ENCODE measurements at places on chromosomes 1 and 21.
A peak's percentile ranks its signal among the peaks of the same experiment; 100 is the strongest.

- no peak for DNase-seq
Observed at GRCh38 chr1:230747127-230747730, at the start of gene CAPN9. CAPN9 (plus strand) TSS chr1:230747388; CDS start chr1:230747497, 109 bp downstream.

DNA sequence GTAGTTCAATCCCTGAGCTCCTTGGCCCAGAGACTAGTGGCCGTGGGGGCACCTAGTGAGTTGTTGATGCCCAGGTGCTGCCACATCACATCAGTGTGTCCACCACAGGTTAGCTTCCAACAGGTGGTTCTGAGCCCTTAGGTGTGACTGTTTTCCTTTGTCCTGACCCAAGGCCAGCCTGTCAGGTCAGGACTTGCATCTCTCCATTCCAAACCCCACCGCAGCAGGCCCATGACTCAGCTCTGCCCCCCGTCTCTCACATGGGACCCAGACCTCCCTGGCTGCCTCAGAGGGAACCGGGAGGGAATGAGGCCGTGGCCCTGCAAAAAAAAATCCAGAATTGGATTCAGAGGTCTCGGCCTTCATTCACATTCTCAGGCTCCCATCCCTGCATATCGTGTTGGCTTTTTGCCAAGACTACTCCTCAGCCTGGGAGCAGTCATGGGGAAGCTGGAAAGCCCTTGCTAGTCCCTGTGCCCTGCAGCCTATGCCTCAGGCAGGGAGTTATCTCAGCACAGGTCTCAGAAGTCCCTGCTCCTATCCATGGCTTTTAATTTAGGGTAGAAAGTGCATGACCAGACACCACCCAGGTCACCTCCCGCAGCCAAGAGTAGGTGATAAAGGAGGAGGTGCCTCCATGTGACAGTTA is 7.2 kb downstream of the INAVA start:
- no peak for DNase-seq

- DNase-seq, result peak; percentile 50
Observed at GRCh38 chr1:183655562-183656075, 2.5 kb upstream of the APOBEC4 start.

- no peak for DNase-seq
Observed at GRCh38 chr21:25361097-25361496, 246.2 kb downstream of the MRPL39 start.

GRCh38 chr1:11453742-11454491 is 25.0 kb upstream of the DISP3 start:
- no peak for DNase-seq

DNA sequence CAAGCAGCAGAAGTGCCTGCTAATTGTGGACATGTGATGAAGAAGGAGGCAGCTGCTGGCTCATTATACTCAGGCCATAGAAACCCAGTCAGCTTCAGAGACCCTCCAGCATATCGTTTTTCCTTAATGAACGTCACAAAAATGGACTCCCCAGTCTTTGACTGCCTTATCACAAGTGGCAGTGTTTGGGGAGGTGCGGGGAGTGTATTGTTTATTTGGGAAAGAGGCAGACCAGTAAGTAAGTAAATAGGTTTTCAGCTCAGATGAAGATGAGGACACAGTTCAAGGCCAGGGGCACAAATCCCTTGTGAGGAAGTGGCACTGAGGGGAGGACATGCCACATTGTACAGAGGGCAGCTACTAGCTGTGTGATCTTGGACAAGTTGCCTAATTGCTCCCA is 43.5 kb upstream of the NRDC start:
- no peak for DNase-seq

- no peak for DNase-seq
Observed at GRCh38 chr21:44090325-44090724, 16.9 kb upstream of the PWP2 start.

- DNase-seq, result peak; percentile 55
Observed at GRCh38 chr1:81125672-81126071, 675.1 kb upstream of the ADGRL2 start.

GRCh38 chr1:234674218-234674815 is 64.3 kb upstream of the IRF2BP2 start:
- DNase-seq, result no peak

- no peak for DNase-seq
Observed at GRCh38 chr1:17109892-17110554, 9.2 kb downstream of the PADI2 start.

DNA sequence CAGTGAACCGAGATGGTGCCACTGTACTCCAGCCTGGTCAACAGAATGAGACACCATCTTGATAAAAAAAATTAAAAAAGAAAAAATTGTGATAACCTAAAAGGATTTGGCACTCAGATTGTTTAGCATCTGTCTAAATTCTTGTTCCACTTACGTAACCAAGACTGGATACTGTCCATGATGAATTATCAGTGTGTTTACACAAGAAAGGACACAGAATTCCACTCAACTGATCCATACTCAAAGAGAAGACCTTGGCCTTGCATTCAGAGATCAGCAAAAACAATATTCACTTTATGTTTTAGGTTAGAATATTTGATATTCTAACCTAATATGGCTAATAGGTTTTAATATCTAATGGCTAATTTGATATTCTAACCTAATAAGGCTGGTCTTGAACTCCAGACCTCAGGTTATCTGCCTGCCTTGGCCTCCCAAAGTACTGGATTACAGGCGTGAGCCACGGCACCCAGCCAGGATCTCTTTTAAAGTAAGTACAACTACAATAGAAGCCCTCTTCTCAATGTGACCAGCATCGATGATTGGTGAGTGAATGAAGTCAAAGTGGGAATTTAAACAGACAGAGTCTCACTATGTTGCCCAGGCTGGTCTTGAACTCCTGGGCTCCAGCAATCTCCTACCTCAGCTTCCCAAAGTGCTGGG is 43.1 kb upstream of the COX20 start:
- DNase-seq, result no peak

GRCh38 chr1:236659792-236660587 is 26.3 kb upstream of the ACTN2 start:
- DNase-seq, result no peak

- DNase-seq, result no peak
Observed at GRCh38 chr1:95990033-95990432, 731.6 kb upstream of the PTBP2 start.

DNA sequence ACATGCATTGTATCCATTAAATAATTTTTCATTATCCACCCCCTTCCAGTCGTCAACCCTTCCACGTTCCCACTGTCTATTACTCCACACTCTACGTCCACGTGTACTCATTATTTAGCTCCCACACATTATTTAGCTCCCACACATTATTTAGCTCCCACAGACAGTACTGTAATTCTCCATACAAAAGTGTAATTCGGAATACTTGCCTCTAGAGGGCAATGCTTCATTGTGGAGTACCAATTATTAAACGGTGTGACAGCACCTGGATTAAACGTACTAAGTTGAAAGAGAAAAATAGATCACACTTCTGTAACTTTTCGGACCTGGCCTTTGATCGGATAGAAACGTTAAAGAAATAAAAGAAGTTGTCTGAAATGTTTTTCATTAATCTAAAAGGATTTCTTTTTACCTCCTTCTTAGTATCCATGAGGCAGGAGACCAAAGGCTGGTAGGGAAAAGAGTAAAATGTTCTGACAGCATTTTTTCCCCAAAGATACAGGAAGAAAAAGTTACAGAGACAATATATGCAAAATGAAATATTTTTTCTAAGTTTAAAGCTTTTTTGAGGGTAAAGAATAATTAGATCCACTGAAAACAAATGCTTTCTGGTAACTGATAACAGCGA is 99.2 kb downstream of the LHX8 start:
- peak; percentile 12 for DNase-seq

GRCh38 chr1:2535455-2535854 is 5.4 kb upstream of the HES5 start:
- DNase-seq, result no peak

- no peak for DNase-seq
Observed at GRCh38 chr1:40710581-40711315, 19.2 kb downstream of the NFYC start.

GRCh38 chr21:37907076-37907475 is 9.2 kb downstream of the KCNJ6 start:
- no peak for DNase-seq

DNA sequence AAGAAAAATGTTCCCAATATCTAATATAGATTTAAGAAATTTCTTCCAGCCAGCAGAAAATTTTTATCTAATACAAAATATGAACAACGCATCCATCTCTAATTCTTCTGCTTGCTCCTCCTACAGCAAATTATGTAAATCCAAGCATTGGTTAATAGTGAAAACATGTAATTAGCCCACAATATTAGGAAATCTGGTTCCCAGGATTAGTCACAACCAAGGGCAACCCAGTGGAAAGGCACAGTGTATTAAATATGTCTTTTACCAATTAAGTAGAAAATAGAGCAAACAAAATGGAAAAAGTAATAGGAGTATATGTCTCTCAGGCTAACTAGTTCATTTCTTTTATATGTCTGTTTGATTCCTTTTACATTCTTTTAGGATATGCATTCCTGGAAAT is 59.4 kb upstream of the IFI44L start:
- DNase-seq, result no peak

DNA sequence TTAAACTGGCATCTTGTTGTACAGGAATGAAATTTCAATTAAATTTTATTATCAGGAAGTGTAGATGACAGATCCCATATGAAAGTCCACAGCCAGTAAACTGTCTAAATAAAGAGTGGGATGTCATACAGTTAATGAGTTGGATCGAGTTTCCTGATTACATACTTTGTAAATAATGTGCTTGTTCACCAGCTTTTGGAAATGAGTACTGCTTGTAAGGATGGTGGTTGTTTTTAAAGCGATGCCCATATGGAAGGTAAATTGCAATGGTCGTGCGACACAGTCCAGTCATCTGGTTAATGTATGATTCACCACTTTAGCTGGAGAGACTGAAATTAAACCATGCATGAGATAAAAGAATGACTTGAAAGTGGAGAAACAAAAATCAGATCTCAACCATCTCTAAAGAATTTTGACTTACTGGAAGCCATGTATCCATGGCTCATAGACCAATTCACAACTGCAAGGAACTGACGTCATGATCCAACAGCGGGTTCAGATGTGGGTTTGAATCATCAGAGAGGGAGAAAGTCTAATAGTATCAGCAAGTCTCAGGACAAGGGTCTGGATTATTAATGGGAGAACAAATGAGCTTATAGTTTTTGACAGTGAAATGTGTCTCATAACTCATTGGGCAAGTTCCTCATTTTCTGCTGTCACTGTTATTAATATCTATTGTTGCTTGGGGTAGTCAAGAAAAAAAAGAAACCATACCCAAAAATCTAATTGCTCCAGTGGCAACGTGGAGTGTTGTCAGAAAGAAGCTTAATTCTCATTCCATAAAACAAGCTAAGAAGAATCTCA is 49.0 kb downstream of the MAP10 start:
- DNase-seq, result no peak

GRCh38 chr1:111867868-111868440 is 112.3 kb downstream of the DDX20 start:
- DNase-seq, result no peak

GRCh38 chr1:228974273-228974672 is 239.0 kb downstream of the RHOU start:
- no peak for DNase-seq

DNA sequence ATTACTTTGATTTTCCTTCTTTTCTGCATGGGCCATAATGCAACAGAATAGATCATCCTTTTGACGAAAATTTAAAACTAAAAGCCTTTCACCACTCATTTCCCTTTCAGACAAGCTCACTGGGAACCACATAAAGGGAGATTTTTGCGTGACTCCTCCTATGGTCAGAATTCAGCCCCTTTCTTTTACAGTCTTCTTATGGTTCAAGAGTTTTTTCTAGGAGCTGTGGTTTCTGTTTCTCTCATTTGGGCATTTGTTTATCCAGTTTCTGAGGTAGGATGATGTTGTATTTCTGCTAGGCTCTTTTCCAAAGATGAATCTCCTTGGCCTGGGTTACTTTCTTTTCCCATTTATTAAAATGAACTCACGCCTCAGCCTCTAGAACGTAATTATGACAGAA is 16.9 kb downstream of the RGS1 start:
- no peak for DNase-seq

- no peak for DNase-seq
Observed at GRCh38 chr1:195076682-195077081, 1531.6 kb downstream of the KCNT2 start.

- DNase-seq, result peak; percentile 87
Observed at GRCh38 chr1:222583079-222583478, 6.7 kb downstream of the TAF1A start.

DNA sequence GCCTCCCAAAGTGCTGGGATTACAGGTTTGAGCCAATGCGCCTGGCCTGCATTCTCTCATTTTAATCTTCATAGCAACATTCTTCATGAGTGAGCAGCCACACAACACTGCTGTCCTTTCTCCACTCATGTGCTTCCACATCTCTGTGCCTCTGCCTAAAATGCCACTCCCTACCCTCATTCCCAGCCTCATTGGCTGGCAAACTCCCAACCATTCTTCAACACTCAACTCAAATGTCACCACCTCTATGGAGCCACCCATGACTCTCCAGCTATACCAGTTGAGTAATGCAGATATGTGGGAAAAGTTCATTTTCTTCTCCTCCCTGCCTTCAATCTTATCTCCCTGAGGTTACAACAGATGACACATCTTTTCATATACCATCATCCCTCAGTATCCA is 53.9 kb upstream of the ZC3H12A start:
- no peak for DNase-seq

GRCh38 chr1:209805875-209806760 is at the start of gene IRF6:
IRF6 (minus strand) TSS chr1:209806142; CDS start chr1:209801413, 4,729 bp downstream.
- peak; percentile 77 for DNase-seq

- DNase-seq, result no peak
Observed at GRCh38 chr1:9577423-9577822, 11.3 kb upstream of the TMEM201 start.

DNA sequence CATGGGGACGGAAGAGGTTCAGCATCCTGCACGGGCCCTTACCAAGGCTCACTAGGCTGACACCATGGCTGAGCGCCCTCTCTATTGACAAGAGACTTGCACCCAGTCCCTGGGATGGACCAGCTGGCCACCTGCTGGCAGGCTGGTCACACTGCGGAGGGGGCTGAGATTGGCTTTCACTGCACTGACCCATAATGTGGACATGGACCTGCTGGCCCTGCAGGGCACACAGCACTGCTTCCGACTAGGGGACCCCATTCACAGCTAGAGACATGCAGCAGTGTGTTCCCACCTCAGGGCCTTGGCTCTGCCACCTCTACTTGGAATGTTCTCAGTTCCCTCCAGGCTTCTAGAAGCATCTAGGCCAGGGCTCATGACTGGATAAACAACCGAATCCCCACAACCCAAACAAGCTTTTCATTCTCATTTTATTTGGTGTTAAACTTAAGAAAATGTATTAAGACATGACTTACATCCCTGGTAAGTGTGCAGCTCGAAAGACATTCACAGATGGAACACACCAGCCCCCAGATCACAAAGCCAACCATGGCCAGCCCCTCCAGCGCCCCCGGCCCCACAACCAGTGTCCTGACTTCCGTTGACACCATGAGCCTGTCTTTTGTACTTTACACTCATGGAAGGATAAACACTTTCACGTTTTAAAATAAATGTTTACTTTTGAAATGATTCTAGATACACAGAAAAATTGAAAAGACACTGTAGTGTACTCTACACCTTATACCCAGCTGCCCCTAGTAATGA is 9.3 kb upstream of the SRARP start:
- DNase-seq, result peak; percentile 63

DNA sequence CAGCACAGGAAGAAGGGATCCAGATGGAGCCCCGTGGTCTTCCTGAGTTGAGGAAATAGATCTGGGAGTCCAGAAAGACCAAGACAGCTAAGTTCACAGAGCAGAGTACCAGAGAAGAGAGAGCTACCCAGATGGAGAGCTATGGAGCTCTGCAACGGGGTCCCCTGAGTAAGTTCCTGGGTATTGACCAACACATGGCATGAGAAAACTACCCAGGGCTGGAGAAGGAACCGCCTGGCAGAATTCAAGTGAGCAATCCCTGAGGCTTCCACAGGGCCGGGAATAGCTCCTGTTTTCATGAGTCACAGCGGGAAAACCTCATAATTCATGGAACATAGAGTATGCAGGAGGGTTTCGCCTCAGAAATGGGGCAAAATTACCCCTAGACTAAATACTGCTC is 19.7 kb downstream of the STPG1 start:
- no peak for DNase-seq

Measured in inflammatory macrophage treated with lipopolysaccharide for 1 hour (primary cell).